ENCODE measurements at places on chromosomes 7 and 10.

GRCh38 chr7:72781161-72781560, 46.8 kb downstream of the TYW1B start:
- no peak for DNase-seq

DNA sequence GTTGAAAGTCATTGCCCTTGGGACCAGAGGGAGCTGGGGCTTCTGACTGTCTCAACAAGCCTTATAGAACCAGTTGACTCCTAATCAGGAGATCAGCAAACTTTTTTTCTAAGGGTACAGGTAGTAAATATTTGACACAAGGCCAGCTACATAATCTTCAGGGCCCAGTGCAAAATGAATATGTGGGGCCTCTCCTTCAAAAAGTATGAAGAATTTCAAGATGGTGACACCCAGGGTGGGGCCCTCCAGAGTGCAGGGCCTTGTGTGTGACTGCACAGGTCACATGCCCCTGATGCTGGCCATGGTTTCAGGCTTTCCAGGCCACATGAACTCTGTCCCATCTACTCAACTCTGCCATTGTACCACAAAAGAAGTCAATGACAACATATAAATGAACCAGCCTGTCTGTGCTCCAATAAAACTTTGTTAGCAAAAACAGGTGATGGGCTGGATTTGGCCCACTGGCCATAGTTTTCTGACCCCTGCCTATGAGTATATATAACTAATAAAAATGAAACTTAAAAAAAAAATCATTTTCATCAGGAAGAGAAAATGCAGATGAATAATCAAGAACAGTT, 6.1 kb downstream of the MMRN2 start:
- no peak for DNase-seq

- no peak for DNase-seq
These were observed 34.6 kb downstream of the MALSU1 start for GRCh38 chr7:23333671-23334246.

- no peak for DNase-seq
These were observed 22.3 kb upstream of the C10orf95 start for GRCh38 chr10:102473445-102474331.

GRCh38 chr10:119325131-119325530, 117.8 kb downstream of the GRK5 start:
- DNase-seq: no peak

DNA sequence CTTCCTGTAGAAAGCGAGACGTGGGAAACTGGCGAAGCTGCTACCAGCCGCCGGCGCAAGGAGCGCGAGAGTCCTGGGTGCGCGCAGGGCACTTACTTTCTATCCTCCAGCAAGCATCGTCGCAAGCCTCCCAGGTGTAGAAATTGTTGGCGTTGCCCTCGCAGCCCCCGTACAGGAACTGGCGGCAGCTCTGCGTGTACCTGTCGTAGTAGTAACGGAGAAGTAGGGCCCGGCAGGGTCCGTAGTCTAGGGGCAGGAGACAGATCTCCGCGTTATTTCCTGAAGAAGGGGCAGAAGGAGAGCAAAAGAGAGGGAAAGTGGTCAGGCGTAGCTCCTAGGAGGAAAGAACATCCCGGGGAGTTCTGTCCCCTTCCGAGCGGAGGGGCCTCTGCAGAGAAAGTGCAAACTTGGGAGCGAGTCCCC, 501 bp downstream of the TFPI2 start:
- no peak for DNase-seq

DNA sequence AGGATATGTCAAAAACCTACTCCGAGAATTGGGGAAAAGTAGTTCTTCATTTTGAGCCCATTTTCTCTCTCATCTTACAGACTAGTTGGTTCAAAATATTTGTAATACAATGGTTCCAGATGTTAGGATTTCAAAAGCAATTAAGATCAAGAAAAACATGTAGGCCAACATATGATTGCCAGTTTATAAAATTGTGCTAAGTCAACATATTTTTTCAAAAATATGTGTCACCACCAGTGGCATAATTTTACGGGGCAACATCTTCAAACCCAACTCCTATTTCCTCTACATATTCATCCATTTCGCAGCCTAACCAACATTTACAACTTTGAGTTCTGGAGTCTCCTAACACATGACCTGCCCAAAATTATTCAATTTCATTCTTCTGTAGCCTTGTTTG, 514.5 kb upstream of the TPK1 start:
- DNase-seq: no peak

DNA sequence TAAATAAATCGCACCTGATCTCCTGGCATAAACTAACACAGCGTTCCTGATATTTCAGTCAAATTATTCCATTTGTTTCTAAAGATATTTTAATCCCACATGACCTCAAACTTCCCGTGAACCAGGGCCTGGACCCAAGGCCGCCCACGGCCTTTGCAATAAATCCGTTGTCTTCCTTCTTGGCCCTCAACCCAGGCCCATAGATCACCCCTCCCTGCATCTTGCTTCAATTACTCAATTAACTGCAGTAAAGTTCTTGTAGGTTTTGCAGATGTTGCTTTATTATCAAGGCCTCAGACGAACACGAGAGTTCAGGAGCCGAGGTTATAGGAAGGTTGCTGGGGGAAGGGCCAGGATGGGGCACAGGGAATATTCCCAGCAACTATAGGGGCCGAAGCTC, 249.4 kb downstream of the RAB11FIP2 start:
- DNase-seq: no peak

- DNase-seq: no peak
These were observed 26.5 kb downstream of the ASNS start for GRCh38 chr7:97845622-97846203.

DNA sequence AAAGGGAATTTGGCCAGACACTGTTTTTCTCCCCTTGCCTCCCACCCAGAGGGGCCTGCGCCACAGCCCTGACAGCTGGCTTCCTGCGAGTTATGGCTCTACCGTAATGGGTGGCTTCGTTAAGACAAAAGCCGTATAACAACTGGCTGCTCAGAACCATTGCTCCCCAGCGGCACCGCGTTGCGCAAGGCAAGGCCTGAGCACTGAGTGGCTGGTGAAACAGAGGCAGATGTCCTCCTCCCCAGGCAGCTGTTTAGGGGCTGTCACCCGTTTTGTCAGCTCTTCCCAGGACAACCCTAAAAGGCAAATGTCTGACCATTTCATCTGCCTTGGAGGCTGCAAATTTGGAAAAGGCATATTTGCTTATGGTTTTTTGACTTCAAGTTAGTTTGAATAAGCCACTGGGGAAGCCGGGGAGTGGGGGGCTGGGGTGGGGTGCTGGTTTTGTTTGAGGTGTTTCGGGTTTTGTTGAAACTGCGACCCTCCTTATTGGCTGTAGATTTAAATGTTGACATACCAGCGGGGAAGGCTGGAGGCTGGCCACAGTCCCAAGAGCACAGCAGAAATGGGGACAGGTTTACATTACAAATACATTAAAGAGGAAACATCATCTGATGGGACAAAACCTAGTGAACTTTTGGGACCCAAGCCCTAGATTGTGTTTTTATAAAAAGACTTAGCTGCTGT, 681 bp upstream of the SPOCK2 start:
- DNase-seq: peak; percentile 32

DNA sequence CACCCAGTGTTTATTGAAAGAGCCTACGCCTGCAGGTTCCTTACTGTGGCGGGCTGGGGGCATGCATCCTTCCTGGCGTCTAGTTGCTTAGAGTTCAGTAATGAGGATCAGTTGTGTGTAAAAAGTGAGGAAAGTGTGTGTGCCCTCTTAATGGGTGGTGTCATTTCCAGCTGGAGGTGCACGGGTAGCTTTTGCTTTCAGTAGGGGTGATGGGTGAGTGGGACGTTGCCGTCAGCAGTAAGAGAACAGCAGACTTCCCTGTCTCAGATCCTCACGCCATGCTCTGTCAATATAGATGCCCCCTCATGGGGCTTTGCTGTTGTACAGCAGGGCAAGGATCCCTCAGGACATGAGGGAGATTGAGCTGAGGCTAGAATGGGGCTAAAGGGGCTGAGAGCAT, 352.6 kb upstream of the GALNT17 start:
- no peak for DNase-seq

DNA sequence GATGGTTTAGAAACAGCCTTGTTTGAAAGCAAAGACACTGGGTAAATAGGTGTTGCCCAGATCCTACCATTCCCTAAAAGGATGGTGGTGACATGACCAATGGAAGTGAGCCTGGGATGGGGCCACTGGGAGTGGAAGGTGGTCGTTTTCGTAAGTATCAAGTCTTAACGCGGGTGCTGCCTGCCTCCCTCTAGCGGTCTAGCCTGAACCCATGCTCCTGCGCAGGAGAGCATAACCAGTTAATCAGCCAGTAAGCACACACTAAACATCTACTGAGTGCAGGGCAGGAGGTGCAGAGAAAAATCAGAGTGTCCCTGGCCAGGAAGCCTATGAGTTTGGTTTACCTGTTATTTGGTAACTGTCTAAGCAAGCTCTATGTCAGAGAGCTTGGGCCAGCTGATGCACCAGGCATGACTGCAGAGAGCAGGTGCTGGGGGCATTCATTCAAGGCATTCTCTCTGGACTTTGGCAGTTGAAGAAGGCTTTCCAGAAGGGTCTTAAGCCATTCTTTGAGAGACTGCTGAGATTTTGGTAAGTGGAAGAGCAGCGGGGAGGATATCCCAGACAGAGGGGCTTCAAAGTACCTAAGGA, 930 bp downstream of the GARIN1A start:
- DNase-seq: no peak

DNA sequence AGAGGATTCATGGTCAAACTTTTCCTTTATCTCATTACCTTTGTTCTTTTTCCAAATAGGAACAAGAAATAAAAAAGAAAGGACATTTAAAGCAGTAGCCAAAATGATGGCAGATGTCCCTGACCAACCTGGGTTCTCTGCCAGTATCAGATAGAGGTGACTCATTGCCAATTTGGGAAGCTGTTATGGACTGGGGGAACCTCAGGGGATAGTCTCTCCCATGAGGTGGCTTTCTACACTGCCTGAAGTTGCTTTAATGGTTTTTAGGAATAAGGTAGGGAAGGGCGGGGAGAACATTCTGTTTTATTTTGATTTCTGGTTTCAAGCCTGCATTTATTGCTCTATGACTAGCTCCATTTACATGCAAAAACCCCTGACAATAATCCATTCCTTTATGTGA, 457.9 kb upstream of the TPK1 start:
- no peak for DNase-seq

DNA sequence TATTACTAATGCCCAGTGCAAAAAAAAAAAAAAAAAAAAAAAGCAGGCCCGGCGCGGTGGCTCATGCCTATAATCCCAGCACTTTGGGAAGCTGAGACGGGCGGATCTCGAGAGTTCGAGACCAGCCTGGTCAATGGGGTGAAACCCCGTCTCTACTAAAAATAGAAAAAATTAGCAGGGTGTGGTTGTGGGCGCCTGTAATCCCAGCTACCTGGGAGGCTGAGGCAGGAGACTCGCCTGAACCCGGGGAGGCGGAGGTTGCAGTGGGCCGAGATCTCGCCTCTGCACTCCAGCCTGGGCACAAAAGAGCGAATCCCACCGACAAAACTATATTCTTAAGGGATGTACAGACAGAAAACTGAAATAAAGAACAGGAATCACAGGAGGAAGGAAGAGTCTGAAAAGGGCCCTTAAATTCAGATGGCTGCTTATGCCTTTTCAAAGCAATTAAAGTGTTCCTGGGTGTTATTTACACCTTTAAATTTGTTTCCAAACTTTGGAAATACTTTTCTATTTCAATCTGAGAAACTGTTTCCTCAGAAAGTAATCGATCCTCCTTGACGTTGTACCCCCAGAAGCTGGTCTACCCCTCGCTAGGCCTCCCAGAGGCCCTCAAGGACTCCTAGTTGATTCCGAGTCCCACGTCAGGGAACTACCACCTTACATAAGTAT, 2.0 kb upstream of the KMT2E start:
- peak; percentile 13 for DNase-seq

GRCh38 chr10:84424731-84425167, 96.4 kb downstream of the CCSER2 start:
- no peak for DNase-seq

DNA sequence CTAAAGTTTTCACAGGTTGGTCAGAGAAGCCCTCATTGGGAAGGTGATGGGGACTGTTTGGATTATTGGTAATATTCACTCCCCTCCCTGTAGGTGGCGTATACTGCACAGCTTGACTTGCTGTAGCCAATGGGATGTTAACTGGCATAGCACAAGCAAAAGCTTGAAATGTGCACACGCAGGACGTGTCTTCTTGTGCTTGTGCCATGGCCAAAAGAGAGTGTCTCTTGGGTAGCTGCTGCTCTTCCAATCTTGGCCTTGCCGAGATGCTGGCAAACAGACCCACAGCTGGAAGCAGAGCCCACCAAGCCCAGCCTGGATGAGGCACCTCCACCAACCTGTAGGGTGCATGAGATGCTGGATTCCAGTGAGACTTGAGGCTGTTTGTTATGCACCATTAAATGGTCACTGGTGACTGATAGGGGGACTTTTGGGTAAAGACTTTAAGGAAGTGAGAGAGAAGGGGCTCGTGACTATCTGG, 266.0 kb downstream of the GRID1 start:
- no peak for DNase-seq

GRCh38 chr7:147240468-147240867, 1123.9 kb downstream of the CNTNAP2 start:
- no peak for DNase-seq

GRCh38 chr10:100293066-100293465, 6.6 kb upstream of the BLOC1S2 start:
- DNase-seq: no peak

DNA sequence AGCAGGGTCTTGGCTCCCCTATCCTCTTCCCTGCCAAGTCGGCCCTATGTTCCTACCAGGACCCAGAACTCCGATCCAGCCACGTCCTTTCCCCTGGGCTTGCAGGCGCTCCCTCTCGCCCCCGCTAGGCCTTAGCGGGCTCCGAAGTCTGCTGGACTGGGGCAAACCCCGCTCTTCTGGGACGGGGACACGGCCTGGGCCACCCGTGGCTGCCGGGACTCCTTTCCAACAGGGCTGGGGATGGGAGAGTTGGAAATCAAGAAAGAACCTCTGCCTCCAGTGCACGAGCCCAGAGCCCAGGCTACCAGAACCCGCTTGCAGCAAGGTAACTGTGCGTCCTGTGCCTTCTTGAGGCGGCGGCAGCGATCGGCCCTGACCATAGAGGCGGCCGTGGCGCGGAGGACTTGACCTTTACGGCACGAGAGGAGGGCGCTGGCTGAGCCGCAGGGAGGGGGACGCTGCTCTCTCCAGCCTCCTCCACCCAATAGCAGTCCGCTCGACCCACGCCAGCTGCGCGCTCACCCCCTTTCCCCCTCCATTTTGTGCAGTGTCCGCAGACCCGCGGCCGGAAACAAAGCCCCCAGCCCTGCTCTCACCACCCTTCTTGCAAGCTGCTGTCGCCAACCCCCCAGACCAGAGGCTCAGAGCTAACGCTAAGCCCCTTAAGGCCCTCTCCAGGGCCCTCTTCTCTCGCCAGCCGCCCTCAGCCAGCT, 7.0 kb upstream of the HOXA11 start:
- DNase-seq: no peak

- no peak for DNase-seq
These were observed 11.4 kb upstream of the SCART1 start for GRCh38 chr10:133442191-133442966.

DNA sequence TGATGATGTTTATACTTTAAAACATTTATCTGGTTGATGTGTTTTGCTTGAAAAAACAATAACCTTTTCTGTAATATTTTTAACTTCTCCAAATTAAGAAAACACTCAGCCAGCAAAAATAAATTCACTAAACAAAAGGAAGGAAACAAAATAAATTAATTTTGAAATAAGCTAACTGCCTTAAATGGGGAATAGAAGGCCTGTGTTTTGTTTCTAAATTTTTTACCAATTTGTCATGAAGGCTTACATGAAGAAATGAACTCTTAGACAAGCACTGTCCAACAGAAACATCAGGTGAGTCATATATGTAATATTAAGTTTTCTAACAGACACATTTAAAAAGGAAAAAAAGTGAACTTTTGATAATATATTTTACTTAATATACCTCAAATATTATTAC, 68.5 kb downstream of the LRRN3 start:
- no peak for DNase-seq

GRCh38 chr7:122070834-122071233, 73.2 kb downstream of the AASS start:
- DNase-seq: no peak

Measured in stimulated activated CD4-positive, alpha-beta T cell treated with anti-CD3 and anti-CD28 coated beads, Interleukin-4, amount 100 ng/mL, for 4 hours (primary cell).